ENCODE measurements at places on chromosomes 3 and 15.

DNA sequence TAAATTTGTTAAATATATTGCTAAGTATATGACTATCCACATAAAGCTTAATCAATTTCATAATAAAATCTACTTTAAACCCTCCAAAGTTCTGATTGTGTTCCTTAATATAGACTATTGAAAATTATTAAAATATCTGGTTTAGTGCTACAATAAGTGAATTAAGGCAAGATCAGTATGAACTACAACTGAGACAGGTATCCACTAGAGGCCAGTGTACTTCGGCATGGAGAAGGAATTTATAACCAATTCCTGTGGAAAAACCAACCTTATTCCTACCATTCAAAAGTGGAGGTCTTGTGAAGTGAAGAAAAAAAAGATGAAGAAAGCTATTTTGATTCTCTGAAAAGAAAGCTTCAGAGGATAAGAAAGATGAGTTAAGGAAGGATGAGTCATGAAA, 237.7 kb downstream of the SUCLG2 start:
- no peak for DNase-seq

- no peak for DNase-seq
These were observed 196.7 kb downstream of the PDE8A start for GRCh38 chr15:85178308-85178707.

DNA sequence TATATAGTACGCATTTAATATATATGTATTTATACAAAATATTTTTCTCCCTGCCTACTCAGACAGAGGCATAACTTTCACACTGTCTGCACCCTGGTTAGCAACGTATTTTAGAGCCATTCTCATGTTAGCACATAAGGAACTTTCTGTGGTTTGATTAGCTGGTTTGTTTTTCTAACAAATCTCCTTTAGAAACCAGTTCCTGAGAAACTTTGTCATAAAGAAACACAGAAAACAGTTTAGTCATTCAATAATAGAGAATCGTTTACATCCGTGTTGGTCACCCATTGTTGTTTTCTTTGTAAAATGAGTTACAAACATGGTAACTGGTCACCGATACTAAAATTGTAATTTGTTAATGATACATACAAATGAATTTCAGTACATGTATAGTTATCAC, 5.9 kb upstream of the NGRN start:
- no peak for DNase-seq

DNA sequence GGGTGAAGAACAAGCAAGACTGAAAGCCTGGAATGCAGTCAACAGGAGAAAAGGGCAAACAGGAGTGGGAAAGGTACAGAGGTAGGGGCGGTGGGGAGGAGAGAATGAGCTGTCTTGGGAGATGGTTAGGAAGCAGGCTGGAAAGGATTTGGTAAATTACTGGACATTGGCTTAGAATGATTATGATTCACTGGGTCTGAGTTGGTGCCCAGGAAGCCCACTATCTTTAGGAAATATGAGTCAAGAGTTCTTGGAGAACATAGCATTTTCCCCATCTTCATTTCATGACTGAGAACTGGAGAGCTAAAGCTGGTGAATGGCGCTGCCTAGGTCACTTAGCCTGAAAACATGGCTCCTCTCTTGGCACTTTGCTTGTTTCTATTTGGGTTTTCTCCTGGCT, 74.7 kb upstream of the C3orf80 start:
- DNase-seq = no peak

DNA sequence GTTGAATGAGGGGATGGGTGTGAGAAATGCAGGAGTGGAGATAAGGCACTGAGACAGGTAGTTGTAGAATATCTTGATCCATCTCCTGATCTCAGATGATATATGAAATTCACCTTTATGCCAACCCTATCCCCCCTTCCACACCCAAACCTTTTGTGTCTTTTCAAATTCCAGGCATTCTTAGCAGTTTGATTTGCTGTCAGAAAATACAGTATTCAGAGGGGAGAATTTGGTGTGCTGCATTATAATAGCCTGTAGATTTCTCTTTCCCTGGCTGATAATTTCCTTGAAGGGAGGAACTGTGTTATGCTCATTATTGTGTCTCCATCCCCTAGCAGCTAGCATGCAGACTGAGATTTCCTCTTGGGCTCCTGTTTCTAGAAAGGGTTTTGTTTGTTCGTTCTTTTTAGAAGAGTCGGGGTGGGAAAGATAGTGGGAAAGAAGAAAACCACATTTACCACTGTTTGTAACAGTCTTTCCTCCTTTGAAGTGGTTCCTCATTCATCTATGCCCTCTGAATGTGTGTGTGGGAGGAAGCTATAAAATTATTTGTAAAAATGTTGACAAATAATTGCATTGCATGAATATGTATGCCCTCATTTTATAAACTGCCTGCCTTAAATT, 373.4 kb downstream of the DIPK2A start:
- no peak for DNase-seq

GRCh38 chr3:32405155-32405554, 13.5 kb downstream of the CMTM7 start:
- no peak for DNase-seq
